M059J (cell line): ENCODE measurements at places on chromosomes 5 and 9. TPM values are rescaled to one million over a fixed set of nuclear protein-coding genes. Genes with fewer than 3 reads are reported as not detected.

The CTNND2 gene
- total RNA-seq: 0.17 and 1.7 TPM in 2 replicates

The PMPCA gene
- total RNA-seq: 41.4 and 88.7 TPM in 2 replicates

The FOXD4 gene
- total RNA-seq: 0.05 TPM in 1 of 2 replicates, not detected in the other

The PCDHGA2 gene
- 0.22 and 0.32 TPM in 2 replicates for total RNA-seq

The TRPM6 gene
- 0.49 and 1.6 TPM in 2 replicates for total RNA-seq

The SPOCK1 gene
- 25.5 and 29.1 TPM in 2 replicates for total RNA-seq

The ANKRD18B gene
- total RNA-seq: 0.42 TPM in 1 of 2 replicates, not detected in the other

The GRM6 gene
- total RNA-seq: not detected in 2 replicates

The PHF24 gene
- total RNA-seq: not detected in 2 replicates

The EGFL7 gene
- 18.0 and 20.9 TPM in 2 replicates for total RNA-seq

The FOXD1 gene
- 17.1 and 17.4 TPM in 2 replicates for total RNA-seq

The ELOVL7 gene
- total RNA-seq: 7.1 and 8.0 TPM in 2 replicates

The CD274 gene
- 26.7 and 31.2 TPM in 2 replicates for total RNA-seq

The PCDHB3 gene
- total RNA-seq: 3.9 and 8.0 TPM in 2 replicates

The ECSCR gene
- total RNA-seq: 1.5 and 2.4 TPM in 2 replicates

The TMOD1 gene
- 0.84 and 2.4 TPM in 2 replicates for total RNA-seq

The AQP3 gene
- total RNA-seq: 0.57 and 1.1 TPM in 2 replicates

The KCNV2 gene
- not detected in 2 replicates for total RNA-seq

The MZB1 gene
- total RNA-seq: not detected in 2 replicates

The CBY3 gene
- not detected in 2 replicates for total RNA-seq
